ENCODE measurements at places on chromosomes 13 and 19.

DNA sequence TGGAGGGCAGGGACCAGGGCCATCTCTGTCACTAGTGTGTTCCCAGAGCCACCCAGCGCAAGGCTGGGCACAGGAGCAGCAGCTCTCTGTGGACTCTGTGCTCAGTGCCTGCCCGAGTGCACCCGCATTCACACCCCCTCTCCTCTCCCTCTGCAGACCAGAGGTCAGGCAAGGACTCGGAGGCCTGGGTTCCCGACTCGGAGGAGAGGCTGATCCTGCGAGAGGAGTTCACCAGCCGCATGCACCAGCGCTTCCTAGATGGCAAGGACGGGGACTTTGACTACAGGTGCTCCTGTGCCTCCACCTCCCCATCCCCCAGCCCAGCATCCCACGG is 10.2 kb downstream of the CCDC97 start:
- no peak for DNase-seq

DNA sequence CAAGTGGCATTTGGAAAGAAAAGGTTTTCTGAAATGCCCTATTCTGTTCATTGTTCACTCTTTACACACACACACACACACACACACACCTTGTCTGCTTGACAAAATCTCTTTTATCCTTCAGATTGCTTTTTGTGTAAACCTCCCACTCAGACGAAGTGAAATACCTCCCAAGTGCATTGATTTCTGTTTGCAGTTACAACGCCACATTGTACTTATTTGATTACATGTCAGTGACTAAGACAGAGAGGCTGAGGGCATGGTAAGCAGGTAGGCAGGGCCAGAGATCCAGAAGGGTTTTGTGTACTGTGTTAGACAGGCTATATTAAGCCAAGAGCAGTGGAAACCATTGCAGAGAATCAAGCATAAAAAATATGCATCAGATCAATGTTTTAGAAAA is 561.8 kb downstream of the GPC6 start:
- DNase-seq: no peak

GRCh38 chr19:1837625-1838105 is 10.6 kb downstream of the REXO1 start:
- DNase-seq: no peak

DNA sequence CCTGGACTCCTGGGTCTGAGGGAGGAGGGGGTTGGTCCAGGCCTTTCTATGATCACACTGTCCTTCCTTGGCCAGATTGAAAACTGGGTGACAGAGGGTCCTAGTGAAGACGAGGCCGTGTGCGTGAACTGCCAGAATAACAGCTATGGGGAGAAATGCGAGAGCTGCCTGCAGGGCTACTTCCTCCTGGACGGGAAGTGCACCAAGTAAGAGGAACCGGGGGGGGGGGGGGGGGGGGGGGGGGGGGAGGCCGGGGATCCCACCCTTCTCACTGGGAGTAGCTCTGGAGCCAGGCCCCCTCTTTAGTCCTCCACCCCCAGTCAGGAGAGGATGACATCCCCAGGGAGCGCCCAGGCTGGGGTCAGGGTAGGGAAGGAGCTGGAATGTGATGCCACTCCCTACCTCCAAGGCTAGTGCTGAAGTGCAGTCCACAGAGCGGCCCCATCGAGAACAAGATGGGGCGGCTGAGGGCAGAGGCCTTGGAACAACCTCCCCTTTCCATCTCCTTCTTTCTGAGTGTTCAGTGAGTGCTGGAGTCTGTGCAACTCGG is 19.4 kb downstream of the CNFN start:
- DNase-seq: no peak

DNA sequence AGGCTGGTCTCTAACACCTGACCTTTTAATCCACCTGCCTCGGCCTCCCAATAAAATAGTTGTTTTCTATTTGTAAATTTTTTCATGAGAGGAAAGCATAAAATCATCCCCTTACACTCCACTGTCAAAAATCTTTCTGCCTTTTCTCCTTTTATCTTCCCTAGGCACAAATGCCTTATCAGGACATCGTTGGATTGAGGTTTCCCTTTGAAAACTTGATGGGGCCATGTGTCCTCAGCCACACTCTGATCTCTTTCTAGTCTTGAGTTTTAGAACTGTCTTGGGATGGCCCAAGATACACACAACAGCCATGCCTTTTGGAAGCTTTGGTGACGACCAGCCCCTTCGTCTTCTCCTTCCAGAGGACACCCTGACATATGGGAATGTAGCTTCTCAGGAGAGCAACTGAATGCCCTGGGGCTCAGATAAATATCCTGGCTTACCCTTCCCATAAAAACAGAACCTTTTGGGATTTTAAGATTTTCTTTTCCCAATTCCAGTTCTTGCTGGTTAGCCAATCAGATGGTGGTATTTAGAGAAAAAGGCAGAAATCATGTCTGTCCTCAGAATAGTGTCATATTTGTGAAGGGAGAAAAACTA is 112.4 kb downstream of the ZNF429 start:
- DNase-seq: no peak

GRCh38 chr13:29594710-29595379 is 643 bp downstream of the SLC7A1 start:
- peak; percentile 11 for DNase-seq

DNA sequence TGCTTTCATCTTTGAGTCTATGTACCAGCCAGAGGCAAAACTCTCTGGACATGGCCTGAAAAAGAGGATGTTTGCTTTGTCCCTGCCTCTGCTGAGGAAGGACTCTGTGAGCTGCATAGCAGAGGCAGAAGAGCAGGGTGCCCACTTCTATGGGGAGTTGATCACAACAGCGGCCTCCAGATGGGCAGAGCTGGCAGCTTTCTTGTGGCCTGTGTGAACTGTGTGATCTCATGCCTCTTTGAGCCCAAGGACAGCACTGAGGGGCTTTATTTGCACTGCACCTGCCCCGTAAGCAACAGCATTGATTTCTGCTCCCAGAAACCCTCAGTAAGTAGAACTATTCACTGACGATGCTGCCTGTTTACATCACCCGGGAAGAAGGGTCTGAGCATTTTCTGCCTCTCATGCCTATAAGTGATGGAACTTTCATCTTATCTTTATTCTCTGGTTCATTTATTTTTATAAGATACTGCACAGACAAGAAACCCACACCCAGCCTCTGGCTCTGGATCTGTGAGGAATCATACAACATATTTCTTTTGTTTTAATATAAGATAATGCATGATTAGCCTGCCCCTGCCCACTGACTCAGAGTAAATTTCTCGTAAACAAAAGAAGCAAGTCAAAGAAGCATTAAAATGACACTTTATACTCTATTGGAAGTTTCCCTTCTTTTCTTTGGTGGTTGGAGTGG is 244.2 kb upstream of the SOX21 start:
- no peak for DNase-seq

DNA sequence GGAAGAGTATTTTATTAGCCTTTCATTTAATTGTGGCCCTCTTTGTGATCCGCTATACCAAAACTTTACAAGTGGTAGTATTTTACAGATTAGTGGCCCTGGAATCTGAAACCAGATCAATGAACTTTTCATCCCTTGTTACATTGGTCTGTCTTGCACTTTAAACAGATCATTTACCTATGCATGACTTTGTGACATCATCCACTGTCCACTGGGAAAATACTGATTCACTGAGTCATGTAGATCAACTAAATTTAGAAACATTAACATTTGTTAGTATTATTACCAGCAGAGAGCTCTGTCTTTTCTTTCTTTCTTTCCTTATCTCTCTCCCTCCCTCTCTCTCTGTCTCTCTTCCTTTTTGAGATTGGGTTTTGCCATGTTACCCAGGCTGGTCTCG is 17.5 kb downstream of the PCDH8 start:
- DNase-seq: no peak

DNA sequence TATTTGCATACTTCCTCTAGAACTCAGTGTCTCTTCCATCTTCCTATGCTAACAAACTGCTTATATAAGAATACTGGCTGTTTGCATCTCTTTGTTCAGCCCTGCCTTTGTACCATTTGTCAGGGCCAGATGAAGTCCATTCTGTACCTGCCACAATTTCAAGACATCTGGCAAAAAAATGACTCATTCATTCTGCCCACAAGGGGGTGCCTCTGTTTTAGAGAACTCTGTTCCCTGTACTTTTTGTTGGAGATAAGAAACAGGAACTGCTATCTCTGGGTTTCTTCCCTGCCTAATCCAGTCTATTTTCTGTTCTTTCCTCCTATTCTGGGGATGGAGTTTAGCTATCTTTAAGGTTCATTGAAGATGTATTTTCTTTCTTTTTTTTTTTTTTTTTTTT is 23.0 kb downstream of the ZNF568 start:
- DNase-seq: no peak

DNA sequence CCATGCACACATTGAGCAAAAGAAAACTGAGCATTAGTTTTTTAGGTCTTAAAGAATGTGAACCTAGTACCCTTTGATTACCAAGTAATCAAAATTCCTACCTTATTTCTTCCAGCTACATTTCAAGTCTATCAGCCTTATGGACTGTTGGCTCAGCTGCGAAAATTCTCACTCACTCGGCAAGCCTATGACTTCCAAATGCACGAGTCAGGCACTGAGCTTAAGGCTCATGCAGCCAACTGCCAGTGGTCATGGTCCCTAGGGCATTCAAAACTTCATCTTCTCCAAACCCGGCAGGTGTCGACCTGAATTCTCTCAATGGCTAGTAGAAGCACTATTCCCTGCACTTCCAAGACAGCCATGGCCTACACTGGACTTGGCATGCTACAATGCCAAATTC is 41.2 kb downstream of the RUBCNL start:
- no peak for DNase-seq

DNA sequence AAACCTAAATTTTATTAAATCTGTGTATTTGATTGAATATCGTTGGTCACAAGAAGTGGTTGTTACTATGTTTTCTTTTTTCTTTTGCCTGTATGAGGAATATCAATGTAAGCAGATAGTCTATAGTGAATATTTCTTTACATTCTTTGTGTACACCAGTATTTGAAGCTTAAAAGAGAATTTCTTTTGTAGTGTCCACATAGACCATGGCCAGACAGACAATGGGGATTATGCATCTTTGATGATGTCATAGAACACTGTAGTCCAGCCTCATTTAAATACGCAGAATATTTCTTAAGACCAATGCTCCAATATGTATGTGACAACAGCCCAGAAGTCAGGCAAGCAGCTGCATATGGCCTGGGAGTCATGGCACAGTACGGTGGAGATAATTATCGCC is 64.8 kb downstream of the IPO5 start:
- DNase-seq: no peak

DNA sequence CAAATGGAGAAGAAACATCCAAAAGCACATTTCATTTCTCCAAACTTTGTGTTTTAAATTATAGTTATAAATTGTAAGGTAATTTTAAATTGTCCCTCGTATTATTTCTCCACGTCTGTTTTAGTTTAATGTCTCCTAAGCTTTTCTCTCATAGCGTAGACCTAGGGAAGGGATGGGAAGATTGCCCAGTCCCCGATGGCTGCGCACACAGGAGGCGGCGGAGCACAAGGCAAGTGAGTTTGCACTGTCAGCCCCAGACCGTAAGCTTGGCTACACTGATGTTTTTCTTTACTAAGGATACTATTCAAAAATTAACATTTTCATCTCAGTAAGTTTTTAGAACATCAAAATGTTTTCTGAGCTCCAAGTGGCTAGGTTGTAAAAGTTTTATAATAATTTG is 72.3 kb downstream of the GPR12 start:
- no peak for DNase-seq

- no peak for DNase-seq
Observed at GRCh38 chr13:91196958-91197357, 150.5 kb upstream of the MIR17HG start.

- peak; percentile 78 for DNase-seq
Observed at GRCh38 chr13:23558675-23559536, 11.3 kb upstream of the TNFRSF19 start.

- no peak for DNase-seq
Observed at GRCh38 chr13:27120811-27121210, 50.8 kb downstream of the USP12 start.

DNA sequence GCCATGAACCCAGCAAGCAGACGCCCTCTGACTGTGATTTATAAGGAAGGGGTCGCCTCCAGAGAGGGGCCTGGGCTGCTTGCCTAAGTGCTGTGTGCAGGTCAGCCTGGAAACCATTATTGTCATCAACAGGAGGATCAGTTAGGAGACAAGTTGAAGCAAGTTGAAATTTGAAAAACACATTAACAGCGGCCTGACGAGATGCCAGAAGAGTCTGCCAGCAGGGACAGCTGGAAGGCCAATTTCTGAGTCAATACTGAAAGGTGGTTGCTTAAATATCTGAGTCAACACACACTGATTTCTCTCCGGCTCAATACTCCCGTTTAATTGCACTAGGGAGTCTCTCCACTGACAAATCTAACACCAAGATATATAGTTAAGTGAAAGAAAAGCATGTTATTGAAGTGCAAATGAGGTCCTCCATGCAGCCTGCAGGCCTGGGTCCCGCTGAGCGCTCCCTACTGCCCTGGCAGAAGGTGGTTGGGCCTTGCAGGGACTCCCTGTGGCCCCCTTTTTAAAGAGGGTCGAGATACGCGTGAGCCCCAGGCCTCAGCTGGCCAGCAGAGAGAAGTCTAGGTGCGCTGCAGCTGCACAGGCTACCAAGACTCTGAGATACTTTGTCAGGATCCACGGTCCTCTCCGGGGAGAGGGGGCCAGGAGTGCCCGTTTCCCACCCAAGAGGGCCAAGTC is 91.1 kb downstream of the RNASEH2B start:
- no peak for DNase-seq

DNA sequence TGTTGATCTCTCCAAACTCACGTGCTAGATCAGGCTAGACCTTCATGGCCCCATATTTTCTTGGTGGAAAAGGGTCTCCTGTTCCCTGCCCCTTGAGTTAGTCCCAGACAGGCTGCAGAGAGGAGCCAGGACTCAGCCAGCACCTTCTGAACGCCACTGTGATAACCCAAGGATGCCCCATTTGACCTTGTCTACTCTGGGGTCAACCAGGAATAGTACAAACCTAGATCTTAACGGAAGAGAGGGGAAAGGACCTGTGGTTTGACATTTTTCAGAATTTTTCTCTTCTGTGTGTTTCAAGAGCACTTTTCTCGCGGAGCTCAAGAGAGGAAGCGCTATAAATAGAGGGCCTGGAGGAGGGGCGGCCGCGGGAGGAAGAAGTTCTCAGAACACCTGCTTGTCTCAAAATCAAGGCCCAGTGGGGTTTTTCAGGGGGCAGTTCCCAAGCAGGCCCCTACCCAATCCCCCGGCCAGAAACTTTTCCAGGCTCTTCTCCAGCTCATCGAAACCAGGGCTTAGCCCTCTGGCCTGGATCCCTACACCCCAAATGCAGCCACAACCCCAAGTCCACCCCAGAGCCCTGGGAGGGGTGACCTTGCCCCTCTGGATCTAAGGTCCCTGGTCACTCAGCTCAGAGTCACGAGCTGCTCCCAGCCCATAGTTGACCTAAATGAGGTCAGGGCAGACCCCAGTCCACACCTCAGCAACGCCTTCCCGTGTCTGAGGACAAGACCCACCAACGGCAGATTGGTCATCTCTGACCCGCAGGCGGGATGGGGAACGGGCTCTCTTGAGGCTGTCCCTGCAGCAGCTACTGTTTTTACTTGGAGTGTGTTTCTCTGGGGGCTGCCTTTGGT is 75.6 kb upstream of the TM9SF2 start:
- no peak for DNase-seq
